KG1 (cell line): ENCODE measurements at places on chromosomes 1 and 21.
A peak's percentile ranks its signal among the peaks of the same experiment; 100 is the strongest.

DNA sequence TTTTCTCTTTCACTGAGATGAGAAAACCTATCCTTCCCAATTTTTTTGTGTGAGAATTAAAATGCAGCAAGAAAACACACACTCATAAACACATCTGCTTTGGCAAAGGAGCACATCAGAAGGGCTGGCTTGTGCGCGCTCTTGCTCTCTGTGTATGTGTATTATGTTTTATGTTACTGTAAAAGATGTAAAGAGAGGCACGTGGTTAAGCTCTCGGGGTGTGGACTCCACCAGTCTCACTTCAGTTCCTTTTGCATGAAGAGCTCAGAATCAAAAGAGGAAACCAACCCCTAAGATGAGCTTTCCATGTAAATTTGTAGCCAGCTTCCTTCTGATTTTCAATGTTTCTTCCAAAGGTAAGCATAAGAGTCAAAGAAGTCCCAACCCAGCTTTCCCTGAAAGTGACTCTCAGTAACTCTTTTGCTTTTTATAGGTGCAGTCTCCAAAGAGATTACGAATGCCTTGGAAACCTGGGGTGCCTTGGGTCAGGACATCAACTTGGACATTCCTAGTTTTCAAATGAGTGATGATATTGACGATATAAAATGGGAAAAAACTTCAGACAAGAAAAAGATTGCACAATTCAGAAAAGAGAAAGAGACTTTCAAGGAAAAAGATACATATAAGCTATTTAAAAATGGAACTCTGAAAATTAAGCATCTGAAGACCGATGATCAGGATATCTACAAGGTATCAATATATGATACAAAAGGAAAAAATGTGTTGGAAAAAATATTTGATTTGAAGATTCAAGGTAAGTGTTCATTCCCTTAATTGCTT lies at the start of gene CD2:
Gene CD2 (plus strand): TSS at position 233 of the 780 bp plus-strand sequence. CDS start 63 bp downstream, at position 296.
- no peak for DNase-seq

- no peak for DNase-seq
These were observed 134.5 kb upstream of the PKN2 start for GRCh38 chr1:88549536-88549935.

DNA sequence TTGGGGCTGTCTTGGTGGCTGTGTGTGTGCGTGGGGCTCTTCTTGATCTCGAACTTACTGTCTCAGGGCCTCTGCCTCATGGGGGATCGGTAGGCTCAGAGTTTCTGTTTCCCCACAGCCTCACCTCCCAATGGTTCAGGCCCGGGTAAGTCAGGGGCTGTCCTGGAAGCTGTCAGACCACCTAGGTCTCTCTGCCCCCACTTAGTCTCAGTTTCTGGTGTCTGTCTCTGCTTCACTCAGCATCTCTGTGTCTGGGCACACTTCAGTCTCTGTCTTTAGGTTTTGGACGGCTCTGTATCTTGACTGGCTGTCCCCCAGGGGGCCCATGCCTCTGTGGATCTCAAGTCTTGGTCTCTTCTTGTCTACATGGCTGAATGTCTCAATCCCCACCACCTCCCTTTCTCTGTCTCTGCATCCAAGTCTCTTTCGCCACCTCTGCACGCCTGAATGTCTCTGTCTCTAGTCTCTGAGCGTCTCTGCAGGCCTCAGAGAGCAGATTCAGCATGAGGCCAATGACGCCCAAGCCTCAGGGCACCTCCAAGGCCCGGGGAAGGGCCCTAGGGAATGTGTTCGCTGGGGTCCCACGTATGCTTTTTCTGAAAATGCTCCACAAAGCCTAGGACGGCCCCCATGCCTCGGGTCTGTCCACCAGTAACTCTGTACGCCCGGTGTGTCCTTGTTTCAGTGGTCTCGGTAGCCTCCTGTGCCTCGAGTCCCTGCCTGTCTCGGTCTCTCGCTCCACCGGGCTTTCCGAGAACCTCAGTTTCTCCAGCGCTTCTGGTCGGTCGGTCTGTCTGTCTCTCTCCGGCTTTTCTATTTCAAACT lies 818 bp downstream of the FHL3 start:
- peak; percentile 40 for DNase-seq

- no peak for DNase-seq
These were observed 84.4 kb downstream of the MACF1 start for GRCh38 chr1:39288735-39289465.

DNA sequence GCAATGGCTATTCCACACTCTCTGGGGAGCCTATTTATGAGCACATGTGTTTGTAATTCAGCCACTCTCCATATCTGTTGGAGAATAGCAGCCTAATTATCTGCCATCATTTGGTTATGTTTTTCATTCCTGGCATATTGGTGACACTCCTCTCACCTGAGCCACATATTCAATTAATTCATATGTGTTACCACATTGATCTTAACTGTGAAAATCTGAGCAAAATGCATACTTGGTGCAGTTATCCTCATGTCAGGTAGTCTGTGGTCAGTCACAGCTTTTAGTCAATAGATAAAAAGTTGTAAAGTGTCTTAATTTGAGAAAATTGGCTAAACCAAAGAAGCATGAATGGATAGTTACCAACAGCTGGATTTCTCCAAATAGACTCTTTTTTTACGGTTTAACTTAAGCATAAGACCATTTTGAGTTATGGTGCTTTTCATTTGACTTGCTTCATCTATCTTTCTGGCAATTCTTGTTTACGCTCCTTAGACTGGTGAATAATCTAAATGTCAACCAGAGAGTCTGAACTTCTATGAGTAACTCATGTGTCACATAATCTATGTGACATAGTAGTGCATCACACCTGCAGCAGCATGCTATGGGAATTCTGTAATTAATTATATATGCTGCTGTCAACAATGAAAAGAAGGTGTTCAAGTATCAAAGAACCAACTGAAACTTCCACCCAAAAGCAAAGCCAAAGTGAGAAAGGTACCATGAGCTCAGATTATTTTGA lies 187.7 kb upstream of the SGIP1 start:
- no peak for DNase-seq

GRCh38 chr1:180031664-180032063 lies 77.1 kb downstream of the CEP350 start:
- no peak for DNase-seq

- DNase-seq, result no peak
These were observed 10.8 kb downstream of the SLC45A3 start for GRCh38 chr1:205669341-205670149.

- DNase-seq, result peak; percentile 59
These were observed 7.4 kb upstream of the IRF2BP2 start for GRCh38 chr1:234617131-234617985.

- no peak for DNase-seq
These were observed 2.8 kb downstream of the S100A10 start for GRCh38 chr1:151990856-151991198.

DNA sequence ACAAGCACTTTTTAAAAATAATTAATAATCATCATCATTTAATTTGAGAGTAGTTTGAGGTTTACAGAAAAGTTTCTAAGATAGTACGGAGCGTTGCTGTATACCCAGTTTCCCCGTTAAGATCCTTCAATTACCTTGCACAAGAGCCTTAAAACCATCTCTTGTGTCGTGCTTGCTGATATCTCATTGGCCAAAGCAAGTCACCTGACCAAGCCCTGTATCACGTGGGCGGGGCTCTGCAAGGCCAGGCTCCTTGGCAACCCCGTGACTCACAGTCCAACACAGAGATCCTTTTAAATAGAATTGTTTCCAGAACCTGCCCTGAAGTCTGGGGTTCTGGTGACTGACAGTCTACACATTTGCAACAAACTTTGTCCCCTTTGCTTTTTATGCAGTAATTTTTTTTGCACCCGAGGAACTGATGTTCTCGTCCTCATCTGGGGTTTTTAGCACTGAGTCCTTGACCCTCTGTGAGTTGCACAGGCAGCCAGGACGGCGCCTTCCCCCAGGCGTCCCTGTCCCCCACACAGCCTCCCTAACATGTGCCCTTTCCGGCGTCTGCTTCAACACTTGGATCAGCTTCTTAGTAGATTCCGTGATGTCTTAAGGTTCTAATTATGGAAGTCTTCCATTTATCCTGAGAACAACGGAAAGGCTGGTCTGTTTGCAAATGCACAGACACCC lies 183.3 kb upstream of the TMEM51 start:
- no peak for DNase-seq

DNA sequence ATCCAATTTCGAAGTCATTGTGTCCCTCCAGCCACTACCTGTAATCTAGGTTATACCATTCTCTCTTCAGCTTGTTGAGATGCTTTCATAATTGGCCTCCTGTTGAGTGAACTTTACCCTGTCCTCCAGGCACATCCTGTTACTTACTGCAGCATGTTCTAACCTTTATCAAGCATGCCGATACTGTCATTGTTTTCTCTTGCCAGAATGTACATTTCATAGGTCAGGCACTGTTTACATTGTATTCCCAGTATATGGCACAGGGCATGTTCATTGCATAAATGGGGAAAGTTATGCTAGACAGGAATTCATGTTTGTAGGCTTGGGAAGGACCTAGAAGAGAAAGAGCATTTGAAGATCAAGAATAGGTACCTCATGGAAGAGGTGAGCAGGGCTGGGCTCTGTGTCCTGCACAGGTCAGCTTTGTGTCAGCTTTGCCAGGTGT lies 10.2 kb downstream of the CXADR start:
- DNase-seq, result no peak

GRCh38 chr1:241603731-241604245 lies 36.4 kb downstream of the CHML start:
- no peak for DNase-seq

DNA sequence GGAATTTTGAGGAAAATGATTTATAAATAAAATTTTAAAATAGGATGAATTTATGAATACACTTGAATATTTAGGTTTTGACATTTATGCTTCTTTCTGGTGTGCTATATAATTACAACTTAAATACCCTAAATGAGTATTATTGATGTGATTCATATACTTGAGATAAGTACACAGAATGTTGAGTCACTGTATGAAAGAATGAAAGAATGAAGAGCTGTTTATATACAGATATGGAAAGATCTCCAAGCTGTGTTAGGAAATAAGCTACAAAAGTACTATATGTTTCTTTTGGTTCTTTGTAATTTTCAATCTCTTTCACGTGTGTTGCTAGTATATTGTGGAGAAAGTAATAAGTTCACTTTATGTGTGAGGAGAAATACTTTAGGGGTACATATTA lies 147.2 kb downstream of the RASAL2 start:
- no peak for DNase-seq

DNA sequence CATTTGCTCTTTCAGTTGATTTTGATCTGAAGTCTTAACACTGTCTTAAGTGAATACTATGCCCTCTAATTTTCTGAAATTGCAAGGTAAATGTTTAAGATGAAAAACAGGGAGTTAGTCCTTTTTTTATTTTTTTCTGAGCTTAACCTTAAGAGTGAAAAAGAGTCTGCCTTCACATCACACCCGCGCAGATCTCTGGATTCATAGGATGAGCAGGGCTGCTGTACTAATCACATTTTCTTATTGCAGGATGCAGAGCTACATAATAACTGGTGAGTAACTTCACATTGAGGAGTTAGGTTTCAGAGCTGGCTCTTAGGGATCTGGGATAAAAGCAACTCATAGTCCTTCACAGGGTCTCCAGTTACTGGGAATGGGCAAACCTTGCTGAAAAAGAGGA lies 188.7 kb upstream of the ATP1B1 start:
- no peak for DNase-seq

- DNase-seq, result no peak
These were observed 32.3 kb downstream of the CFAP57 start for GRCh38 chr1:43204394-43204793.

GRCh38 chr21:27649762-27650161 lies 682.9 kb upstream of the ADAMTS5 start:
- DNase-seq, result no peak

- no peak for DNase-seq
These were observed 35.4 kb downstream of the CENPF start for GRCh38 chr1:214638459-214638807.

GRCh38 chr1:158362482-158362881 lies 8.8 kb downstream of the CD1E start:
- DNase-seq, result no peak

- DNase-seq, result peak; percentile 85
These were observed 38.5 kb upstream of the TDRD10 start for GRCh38 chr1:154463512-154463990.

GRCh38 chr1:145730900-145731299 lies 11.6 kb downstream of the CD160 start:
- DNase-seq, result no peak

DNA sequence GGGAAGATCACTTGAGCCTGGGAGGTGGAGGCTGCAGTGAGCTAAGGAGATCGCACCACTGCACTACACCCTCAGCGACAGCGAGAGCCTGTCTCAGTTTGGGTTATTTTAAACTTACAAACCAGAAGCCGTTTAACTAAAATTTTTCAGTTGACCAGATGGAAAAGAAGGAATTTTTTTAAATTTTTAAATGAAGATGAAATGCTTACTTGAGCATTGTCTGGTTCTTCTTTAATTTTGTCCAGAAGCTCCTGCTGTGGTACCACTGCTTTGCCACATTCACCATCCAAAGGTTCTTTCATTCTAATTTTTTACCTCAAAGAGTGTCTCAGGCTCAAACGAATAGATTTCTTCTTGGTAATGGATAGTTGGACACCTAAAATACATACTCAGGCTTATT lies 1.4 kb downstream of the ZMYM6 start:
- DNase-seq, result no peak

GRCh38 chr1:173241528-173242347 lies 34.6 kb upstream of the TNFSF4 start:
- no peak for DNase-seq

- DNase-seq, result no peak
These were observed 102.3 kb upstream of the TMPRSS2 start for GRCh38 chr21:41610042-41610839.

DNA sequence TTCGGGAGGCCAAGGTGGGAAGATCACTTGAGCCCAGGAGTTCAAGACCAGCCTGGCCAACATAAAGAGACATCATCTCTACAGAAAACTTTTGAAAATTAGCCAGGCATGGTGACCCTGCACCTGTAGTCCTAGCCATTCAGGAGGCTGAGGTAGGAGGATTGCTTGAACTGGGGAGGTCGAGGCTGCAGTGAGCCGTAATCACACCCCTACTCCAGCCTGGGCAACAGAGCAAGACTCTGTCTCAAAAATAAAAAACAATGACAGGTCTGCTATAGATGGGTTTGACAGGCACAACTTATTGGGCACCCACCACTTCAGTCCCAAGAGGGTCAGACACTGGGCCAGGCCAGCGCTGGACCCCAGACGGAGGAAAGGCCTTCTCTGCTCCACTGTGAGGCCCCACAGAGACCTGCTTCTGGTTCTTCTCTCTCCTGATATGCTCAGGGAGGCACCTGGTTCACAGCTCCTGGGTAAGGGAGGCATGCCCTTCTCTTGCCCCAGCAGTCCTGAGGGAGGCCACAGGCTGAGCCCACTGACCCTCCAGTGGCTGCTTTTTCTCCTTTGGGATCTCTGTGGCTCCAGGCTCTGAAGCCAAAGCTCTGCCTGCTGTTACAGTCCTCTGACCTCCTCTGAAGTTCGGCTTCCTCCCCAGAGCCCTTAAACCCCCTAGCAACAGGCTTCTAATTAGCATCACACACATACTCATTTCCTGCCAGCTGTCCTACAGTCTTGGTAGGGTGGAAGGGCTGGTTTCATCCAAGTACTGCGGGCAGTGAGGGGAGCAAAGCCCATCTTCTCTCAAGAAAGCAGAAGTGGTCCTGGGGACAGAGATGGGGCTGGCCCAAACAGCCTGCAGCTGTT lies 14.4 kb downstream of the S100A16 start:
- peak; percentile 77 for DNase-seq
